Prostate gland (tissue), 2 donors: ENCODE measurements at places on chromosomes 7 and 10.

DNA sequence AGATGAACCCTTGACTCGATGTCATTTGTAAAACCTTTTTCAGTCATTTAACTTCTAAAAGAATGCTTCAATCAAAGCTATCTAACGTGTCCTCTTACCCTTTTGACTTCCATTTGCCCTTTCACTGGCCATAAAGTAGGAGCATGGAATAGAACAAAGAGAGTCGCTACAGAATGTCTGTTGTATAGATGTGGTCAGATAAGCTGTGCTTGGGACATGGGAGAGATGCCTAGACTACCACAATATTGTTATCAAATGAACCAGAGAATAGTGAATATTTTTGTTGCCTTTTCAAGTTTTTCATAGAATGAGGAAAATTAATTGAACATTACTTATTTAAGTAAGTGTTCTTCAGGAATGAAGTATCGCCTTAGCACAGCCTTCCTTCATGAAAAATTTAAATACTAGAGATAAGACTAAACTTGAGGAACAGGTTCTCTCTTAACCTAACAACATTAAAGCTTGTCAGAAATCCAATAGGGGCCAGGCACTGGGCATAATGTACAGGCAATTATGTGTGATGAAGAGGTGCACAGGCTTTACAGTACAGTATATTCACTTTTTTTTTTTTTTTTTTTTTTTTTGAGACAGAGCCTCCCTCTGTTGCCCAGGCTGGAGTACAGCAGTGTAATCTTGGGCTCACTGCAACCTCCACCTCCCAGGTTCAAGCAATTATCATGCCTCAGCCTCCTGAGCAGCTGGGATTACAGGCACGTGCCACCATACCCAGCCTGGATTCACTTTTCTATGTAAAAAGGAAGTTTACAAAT, 7.5 kb upstream of the KMT2E start:
- DNase-seq: peak; percentile 56

- no peak for DNase-seq
Measured at GRCh38 chr7:94375691-94376090, 19.0 kb upstream of the COL1A2 start.

- DNase-seq: no peak
Measured at GRCh38 chr7:27961255-27961654, 219.3 kb downstream of the JAZF1 start.

- DNase-seq: no peak
Measured at GRCh38 chr10:5932345-5932744, 42.3 kb downstream of the FBH1 start.

GRCh38 chr7:158519633-158520174, 67.9 kb downstream of the PTPRN2 start:
- no peak for DNase-seq

- no peak for DNase-seq
Measured at GRCh38 chr10:95214793-95215192, 20.8 kb downstream of the ACSM6 start.

- no peak for DNase-seq
Measured at GRCh38 chr10:71459513-71459912, 62.8 kb downstream of the CDH23 start.

DNA sequence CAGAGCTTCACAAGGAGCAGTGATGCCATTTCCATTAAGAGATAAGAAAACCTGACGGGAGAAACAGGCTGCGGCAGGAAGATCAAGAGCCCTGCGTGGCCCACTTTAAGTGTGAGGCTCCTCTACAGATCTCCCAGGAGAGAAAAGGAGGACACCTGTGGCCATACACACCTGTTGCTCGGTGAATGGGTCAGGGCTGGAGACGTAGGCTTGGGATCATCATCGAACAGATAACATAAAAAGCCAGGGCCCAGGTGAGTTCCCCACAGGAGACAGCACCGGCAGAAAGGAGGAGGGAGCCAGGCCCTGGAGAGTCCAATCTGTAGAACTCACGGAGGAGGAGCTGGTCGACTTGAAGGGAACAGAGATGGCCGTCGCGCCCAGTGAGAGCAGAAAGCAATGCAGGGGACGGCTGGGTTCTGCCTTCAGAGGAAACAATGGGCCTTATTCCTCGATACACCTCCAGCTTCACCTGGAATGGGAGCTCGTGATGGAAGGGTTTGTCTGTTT, 556.8 kb downstream of the DNAJB6 start:
- no peak for DNase-seq

GRCh38 chr7:45599851-45600706, 25.9 kb downstream of the ADCY1 start:
- no peak for DNase-seq

- DNase-seq: no peak
Measured at GRCh38 chr7:116798232-116798631, 64.2 kb upstream of the CAPZA2 start.

DNA sequence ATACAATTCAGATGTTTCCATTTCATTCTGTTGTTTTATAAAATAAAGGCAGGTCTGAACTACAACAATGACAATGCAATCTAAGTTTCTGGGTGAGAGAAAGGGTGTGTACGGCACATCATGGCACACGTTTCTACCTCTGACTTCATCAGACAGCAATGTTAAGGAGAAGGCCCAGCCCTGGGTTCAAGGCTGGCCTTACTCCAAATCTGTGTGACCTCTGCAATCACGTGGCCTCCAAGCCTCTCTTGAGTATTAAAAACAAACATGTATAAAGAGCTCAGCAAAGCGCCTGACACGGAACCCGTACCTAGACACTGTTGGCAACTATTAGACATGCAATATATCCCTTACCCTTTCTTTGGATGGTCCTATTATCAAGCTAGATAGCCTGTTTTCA, 114.1 kb downstream of the LARP4B start:
- no peak for DNase-seq

- DNase-seq: no peak
Measured at GRCh38 chr7:20307119-20307518, 23.6 kb upstream of the ITGB8 start.

GRCh38 chr10:71031026-71031425, 142.7 kb upstream of the PCBD1 start:
- no peak for DNase-seq

GRCh38 chr7:117674617-117675016, 194.8 kb downstream of the CFTR start:
- no peak for DNase-seq

DNA sequence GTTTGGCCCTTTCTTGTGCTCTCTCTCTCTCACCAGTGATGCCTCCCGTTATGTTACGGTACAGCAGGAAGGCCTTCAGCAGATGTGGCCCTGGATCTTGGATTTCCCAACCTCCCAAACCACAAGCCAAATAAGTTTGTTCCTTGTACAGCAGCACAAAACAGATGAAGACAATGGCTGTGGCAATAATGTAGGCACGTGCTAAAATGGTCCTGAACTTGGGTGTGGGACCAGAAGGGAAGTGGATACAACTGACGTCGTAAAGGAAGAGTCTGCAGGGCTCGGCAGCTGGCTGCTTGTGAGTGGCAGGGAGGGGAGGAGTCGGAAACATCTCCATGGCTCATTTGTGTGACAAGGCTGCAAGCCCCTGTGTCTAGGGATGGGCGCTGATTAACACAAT, 26.8 kb downstream of the PROSER2 start:
- no peak for DNase-seq

DNA sequence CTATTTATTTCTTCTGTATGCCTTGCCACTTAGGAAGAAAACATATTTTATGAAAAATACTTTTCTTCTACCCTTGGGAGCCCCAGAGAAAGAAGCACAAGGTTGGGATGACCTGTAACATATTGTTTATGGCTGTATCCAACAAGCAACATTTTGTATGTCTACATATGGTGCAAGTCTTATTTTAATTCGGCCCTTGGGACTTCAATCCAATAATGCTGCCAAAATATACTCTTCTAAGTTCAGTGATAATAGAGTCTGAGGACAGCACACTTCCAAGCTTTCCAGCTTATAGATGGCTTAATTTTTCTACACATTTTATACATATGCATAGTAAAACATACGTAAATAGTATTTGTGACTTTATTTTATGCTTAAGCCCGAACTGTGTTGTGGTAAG, 318.5 kb upstream of the SEMA3A start:
- DNase-seq: no peak

DNA sequence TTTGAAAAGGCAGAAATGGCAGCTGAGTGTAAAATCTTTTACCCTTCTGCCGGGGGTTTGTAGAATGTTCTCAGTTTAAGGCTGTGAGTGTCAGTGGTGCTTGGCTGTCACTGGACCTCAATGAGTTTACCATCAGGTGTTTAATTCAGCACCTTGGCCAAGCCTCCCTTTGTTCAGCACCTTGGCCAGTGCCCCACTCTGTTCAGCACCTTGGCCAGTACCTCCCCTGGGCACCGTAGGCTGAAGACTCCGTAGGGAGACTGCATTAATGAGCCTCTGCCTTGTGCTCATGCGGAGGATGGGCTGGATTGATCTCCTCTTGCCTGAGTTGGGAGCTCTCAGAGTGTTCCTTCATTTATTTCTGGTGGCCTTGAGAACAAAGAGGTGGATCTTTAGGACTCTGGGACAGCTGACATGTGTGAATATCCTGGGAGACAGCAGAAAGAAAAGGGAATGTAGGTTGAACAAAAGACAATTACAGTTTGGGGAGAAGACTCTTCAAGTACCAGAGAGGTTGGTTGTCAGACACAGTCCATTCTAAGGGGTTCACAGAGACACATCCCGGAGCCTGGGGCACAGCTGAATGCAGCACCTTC, 1.6 kb downstream of the FAM24A start:
- peak; percentile 8 for DNase-seq

- no peak for DNase-seq
Measured at GRCh38 chr7:15279640-15280039, 282.2 kb downstream of the AGMO start.

- no peak for DNase-seq
Measured at GRCh38 chr10:59073456-59074053, 102.9 kb upstream of the PHYHIPL start.

- DNase-seq: no peak
Measured at GRCh38 chr7:140581411-140581810, 59.2 kb downstream of the DENND2A start.

GRCh38 chr7:158373476-158374133, 214.0 kb downstream of the PTPRN2 start:
- no peak for DNase-seq

- peak; percentile 72 for DNase-seq
Measured at GRCh38 chr7:101602484-101603241, 26.4 kb downstream of the MYL10 start.

- DNase-seq: no peak
Measured at GRCh38 chr7:70376561-70377031, 755.3 kb upstream of the GALNT17 start.
